ENCODE measurements at places on chromosomes 12 and 14.

- DNase-seq, result no peak
Measured at GRCh38 chr14:87628780-87629179, 364.2 kb downstream of the GALC start.

- no peak for DNase-seq
Measured at GRCh38 chr14:98808494-98809407, 463.2 kb downstream of the BCL11B start.

GRCh38 chr12:97595936-97596335 is 133.3 kb downstream of the RMST start:
- DNase-seq, result no peak

- no peak for DNase-seq
Measured at GRCh38 chr14:31752867-31753661, 191.9 kb downstream of the NUBPL start.

GRCh38 chr12:101870925-101871324 is 6.5 kb upstream of the DRAM1 start:
- no peak for DNase-seq

GRCh38 chr12:91785655-91786498 is 359.8 kb downstream of the BTG1 start:
- no peak for DNase-seq

- peak; percentile 7 for DNase-seq
Measured at GRCh38 chr12:47604221-47604873, 101.5 kb downstream of the RPAP3 start.

DNA sequence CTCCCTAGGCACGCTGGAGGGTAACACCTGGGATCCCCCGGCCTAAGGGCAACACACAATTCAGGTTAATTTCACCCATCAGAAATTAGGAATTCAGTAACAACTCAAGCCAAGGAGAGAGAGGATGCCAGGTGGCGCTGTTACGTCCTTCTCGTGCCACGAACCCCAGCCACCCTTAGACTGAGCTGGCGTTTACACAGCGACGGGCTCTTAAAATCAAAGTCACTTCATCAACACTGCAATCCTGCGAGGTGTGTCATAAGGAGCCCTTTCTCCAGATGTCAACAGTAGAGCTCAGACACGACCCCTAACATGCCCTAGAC is 110.6 kb upstream of the TMEM132D start:
- DNase-seq, result no peak

DNA sequence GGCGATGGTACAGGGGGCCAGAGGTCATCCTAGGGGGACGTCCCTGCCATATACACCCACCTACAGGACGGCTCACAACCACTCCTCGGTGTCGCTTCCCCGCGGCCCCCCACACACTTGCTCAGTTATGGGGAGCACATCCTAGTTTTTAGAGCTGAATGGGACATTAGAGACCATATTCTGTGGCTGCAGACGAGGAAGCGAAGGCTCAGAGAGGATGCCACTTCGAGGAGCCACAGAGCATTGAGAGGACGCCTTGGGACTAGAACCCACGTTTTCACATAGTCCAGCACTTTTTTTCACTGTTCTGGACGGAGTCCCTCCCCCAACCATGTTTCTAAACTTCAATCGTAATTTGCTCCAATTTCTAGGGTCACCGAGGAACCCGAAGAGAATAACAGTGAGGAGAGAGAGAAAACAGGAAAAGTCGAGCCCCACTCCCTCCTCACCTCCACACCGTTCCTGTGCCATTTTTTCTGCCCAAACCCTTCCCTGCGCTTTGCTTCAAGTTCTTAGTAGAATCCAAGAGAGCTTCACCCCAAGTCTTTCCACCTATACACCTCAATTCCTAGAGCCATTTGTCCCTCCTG is 641 bp upstream of the ASCL1 start:
- DNase-seq, result no peak

GRCh38 chr12:8780389-8780788 is 42.0 kb upstream of the A2ML1 start:
- DNase-seq, result no peak

- DNase-seq, result no peak
Measured at GRCh38 chr12:115412831-115413230, 728.9 kb upstream of the TBX3 start.

DNA sequence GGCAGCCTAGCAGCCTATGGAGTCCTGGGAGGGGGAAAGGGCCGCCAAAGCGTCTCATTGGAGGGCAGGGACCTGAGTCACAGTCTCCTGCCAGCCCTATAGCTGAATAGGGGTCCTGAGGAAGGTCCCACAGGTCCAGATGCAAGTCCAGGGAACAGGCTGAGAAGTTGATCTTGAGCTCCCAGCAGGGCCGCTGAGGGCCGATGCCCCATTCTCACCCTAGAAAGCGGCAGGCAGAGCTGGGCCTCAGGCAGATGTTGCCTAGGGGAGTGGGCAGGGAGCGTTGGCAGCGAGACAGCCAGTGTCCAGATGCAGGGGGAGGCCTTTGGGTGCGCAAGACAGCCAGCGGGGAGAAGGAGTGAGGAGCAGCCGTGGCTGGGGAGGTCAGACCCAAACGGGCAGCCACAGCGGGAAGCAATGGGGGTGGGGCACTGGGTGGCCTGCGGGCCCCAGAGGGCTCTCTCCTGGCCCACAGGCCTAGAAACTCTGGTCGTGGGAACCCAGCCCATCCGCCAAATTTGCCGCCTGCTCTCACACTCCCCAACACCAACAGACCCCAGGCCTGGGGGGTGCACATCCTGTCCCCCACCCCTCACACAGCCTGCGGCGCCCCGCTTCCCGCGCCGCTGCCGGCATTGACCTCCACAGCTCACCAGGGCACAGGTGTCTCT is 1.1 kb downstream of the HDAC7 start:
- no peak for DNase-seq

DNA sequence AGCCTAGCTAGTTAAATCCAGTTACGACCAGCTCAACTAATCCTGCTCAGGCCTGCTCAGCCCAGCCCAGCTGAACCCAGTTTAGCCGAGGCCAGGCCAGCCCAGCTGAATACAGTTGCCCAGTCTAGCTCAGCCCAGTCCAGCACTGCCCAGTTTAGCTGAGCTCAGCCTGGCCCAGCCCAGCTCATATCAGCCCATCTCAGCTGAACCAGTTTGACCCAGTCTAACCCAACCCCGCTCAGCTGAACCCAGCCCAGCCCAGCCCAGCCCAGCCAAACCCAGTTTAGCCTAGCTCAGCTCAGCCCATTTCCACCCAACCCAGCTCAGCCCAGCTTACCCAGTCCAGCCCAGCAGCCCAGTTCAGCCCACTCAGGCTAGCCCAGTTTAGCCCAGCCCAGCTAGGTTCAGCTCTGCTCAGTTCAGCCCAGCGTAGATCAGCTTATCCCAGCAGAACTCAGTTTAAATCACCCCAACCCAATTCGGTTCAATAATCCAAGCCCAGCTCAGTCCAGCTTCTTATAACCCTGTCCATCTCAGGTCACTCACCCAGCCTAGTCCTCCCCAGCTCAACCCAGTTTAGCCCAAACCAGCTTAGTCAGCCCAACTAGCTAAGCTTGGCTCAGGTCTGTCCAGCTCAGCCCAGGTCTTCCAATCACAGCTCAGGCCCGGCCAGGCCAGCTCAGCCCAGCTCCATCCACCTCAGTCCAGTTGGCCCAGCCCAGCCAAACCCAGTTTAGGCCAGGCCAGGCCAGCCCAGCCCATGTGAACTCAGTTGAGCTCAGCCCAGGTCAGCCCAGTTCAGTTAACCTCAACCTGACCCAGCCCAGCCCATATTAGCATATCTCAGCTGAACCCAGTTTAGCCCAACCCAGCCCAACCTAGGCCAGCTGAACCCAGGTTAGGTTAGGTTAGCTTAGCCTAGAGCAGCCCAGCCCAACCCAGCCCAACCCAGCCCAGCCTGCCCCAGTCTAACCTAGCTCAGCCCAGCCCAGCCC is 76.7 kb downstream of the TMEM121 start:
- DNase-seq, result no peak

- DNase-seq, result no peak
Measured at GRCh38 chr12:44816446-44817017, 59.6 kb downstream of the NELL2 start.

DNA sequence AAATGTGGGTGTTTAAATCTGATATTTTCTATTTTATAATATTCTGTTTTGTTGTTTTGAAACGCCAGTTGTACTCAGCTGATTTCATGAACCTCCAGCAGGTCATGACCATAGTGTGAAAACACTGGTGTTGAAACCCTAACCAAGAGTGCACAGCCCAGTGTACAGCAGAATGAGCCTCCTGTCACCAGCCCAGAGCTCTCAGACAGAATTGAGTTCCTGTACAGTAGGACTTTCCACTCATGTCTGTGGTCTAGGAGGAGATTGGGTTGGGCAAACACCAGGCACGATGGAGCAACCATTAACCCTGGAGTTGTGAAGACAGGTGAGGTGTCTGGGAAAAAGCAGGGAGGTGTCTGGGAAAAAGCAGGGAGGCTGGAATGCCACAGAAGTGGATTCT is 908.8 kb downstream of the VRK1 start:
- DNase-seq, result no peak

DNA sequence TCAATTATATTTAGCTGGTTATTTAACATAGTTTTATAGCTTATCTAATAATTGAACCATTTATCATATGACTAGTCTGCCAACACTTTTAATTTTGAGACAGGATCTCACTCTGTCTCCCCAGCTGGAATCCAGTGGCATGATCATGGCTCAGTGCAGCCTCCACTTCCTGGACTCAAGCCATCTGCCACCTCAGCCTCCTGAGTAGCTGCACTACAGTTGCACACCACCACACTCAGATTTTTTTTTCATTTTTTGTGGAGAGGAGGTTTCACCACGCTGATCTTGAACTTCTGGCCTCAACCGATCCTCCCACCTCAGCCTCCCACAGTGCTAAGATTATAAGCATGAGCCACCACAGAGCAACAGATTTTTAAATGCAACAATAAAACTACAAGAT is 151.4 kb upstream of the MDGA2 start:
- no peak for DNase-seq

DNA sequence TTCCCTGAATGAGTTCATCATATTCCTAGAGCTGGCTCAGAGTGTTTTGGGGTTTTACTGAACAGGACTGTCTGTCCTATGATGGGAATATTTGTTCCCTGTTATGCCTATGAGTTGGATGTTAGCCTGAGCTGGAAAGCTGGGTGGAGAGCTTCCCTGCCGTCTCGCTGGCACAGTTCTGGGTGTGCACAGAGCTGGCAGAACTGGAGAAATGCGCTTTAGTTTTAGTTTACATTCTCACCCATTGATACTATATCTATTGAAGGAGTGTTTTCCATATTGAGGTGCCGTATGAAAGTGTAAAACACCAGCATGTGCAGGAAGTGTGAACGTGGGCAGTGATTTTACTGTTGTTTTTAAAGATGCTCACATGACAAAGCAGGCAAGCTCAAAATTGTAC is 462.3 kb downstream of the EGLN3 start:
- no peak for DNase-seq

- DNase-seq, result no peak
Measured at GRCh38 chr12:48193623-48194022, 9.5 kb downstream of the OR10AD1 start.

DNA sequence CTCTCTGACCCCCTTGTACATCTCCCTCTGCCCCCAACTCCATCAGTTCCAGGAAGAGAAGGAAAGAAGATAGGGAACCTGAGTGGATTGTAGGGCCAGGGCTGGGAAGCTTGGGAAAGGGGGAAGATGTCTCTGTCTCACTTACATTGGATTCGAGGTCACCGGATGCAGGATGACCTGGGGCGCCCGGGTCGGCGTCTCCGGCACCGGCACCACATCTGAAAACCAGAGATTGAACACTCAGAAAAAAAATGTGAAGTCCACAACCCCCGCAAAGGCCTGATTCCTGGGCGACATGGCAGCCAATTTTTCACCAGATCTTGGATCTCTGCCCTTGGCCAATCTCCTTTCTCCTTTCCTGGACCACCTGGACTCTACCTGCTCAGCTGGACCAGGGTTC is 169.4 kb upstream of the NOS1 start:
- no peak for DNase-seq

- no peak for DNase-seq
Measured at GRCh38 chr14:58598028-58598803, 39.5 kb upstream of the DACT1 start.

DNA sequence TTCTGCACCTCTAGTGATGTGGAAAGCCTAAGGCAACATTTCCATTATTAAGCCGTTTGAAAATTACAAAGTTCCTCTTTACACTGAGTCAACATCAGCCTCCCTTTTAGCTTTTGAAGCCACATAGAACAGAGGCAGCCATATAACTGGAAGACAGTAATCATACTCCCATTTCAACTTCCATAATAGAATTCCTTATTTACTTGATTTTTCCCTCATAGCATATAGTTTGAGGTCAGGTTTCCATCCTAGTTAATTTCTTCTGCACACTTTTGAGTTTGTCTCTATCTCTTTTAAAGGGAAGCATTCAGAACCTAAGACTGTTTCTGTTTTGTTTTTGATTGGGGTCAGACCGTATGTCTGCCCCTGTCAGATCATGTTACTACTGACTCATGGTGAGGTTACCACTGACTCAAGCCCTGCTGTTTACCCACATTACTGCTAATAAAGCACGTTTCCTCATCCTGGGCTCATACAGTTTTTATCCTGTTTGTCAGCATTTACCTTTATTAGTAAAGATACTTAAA is 161.0 kb downstream of the SLC38A4 start:
- no peak for DNase-seq

- DNase-seq, result peak; percentile 33
Measured at GRCh38 chr12:113912760-113913329, 53.3 kb downstream of the RBM19 start.

DNA sequence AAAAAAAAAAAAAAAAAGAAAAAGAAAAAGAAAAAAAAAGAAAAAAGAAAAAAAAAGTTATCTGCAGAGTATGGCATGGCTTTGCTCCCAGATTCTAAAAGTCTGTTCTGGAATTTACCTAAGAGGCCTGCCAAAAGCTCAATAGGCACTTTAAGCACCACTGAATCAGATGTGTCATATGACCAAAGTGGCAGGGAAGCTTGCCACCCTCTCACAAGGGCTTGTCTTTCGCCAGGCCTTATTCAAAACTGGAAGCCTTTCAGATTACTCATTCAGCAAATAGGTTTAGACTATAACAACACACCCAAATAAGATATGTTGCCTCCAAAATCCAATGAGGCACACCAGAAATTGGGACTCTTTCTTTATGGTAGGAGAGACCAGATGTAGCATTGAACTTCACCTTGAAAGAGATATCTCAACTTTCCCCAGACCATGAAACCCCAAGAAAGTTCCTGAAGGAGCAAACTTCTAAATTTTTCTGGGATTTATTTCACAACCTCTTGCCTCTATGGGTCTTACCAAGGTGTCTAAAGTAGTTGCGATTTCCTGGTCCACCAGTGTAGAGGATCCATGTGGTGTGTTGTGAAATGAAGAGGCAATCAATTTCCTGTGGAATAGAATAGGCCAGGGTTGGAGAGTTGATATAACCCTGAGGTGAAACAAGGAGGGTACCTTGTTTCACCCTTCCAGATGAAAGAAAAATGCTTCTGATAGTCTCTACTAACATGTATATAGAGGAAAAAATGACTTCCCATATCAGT is 218.8 kb downstream of the DAD1 start:
- DNase-seq, result no peak
